MG63 (cell line): ENCODE measurements at places on chromosomes 7 and 10.

GRCh38 chr7:155466142-155466813 is 8.3 kb downstream of the EN2 start:
- no peak for DNase-seq

DNA sequence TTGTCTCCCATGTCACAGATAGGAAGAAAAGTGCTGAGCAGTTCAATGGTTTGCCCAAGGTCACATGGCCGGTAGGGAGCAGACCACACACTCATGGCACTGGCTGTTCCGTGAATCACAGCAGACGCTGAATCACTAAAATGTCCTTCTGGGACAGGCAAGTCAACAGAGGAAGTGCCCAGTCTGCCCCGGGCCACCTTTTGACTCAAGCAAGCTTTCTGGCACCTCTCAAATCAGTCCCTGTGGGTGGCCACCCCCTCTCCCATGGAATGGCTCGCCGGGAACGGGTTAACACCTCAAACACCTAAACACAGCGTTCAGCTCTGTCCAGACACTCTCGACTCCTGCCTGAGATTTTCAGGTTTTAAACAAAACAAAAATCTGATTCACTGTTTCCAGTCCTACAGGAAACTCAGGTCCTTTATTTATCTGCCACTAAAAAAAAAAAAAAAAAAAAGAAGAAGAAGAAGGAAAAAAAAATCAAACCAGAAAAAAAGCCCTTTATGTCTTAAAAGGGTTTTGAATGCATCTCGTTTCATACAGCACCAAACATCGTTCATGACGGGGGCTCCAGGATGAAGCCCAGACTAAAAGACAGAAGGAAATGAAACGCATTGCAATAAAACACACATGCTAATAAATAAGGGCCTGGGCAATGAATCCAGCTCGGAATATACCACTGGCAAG is 15.5 kb downstream of the CARD11 start:
- peak; percentile 62 for DNase-seq

DNA sequence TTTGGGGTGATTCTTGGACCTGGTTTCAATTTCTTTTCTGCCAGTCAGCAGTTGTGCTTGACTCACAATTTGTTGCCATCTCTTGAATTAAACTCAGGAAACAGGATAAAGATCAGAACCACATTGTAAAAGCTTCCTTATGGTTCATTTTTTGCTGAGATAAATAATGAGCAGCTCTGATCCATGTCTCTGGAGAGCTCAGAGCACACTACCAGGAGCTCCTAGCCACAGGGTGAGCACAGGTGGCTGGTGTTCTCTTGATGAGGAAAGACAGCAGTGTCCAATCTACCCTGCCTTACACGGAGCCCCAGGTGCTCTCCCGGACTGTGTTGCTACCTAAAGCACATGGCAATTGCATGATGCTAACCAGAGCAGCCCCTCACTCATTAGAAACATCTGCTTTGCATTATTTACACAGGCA is 17.2 kb upstream of the FAM170B start:
- DNase-seq, result no peak

DNA sequence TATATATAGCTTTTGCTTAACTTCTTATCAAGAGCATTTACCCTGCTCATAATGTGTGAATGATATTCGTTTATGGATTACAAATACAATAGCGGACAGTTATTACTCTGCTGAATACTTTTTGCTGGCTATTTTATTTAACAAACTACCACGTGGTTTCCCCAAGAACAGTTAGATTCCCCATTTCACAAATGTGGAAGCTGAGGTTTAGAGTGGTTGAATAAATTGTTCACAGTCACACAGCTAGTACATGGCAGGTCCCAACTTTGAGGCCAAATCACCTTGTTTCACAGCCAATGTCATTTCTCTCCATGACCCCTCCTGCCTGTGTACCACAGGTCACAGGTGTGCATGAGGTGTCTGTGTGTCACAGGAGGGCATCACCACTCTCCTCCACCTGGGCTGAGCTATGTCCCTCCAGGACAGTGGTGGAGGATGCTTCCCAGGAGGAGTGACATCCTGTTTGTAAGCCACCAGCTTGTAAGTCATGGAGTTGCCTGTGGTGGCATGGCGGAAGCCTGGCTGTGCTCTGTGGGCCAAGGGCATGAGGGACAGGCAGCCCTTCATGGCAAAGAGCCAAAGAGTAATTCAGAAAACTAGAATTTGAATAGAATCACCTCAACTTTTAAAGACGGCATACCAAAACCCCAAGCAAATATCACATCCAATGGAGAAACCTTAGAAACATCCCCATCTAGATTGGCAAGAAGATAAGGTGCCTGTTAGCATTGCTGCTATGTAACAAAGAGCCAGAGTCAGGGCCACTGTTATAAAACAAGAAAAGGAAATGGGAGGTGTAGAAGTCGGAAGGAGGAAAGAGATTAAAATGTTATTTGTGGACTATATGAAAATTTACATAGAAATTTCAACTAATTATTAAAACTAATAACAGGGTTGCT is 51.9 kb downstream of the AOC1 start:
- DNase-seq, result no peak
